Pancreas (tissue), 10 donors: ENCODE measurements at places on chromosomes 6 and 20. TPM values are rescaled to one million over a fixed set of nuclear protein-coding genes. Genes with fewer than 3 reads are reported as not detected.

The TUBB1 gene
- total RNA-seq: not detected

The LIN28B gene
- not detected for total RNA-seq

The NT5E gene
- total RNA-seq: 2.5 TPM

The PRL gene
- not detected for total RNA-seq

The GLP1R gene
- total RNA-seq: 8.9 TPM

The MOG gene
- total RNA-seq: not detected

The OTOR gene
- not detected for total RNA-seq

The SPATS1 gene
- not detected for total RNA-seq

The ENPP4 gene
- total RNA-seq: 5.0 TPM

The OOEP gene
- 0.46 TPM for total RNA-seq

The PPIL6 gene
- total RNA-seq: 1.7 TPM

The PRSS16 gene
- 14.0 TPM for total RNA-seq

The GTF2H4 gene
- total RNA-seq: 23.2 TPM

The RHAG gene
- not detected for total RNA-seq

The ZC2HC1B gene
- not detected for total RNA-seq

The FAM217B gene
- total RNA-seq: 2.8 TPM

The LKAAEAR1 gene
- total RNA-seq: not detected

The TRIM10 gene
- total RNA-seq: 0.03 TPM

The KCNK15 gene
- total RNA-seq: 0.93 TPM

The LY6G6D gene
- not detected for total RNA-seq

The ELOVL2 gene
- total RNA-seq: 1.3 TPM

The DNAH8 gene
- not detected for total RNA-seq

The RBBP8NL gene
- total RNA-seq: 0.66 TPM

The CBLN4 gene
- not detected for total RNA-seq

The ADAM33 gene
- 0.88 TPM for total RNA-seq

The GDAP1L1 gene
- total RNA-seq: 0.31 TPM

The ASIP gene
- not detected for total RNA-seq

The NHLRC1 gene
- total RNA-seq: 1.2 TPM

The TREML2 gene
- total RNA-seq: 0.09 TPM

The KIAA1755 gene
- 0.56 TPM for total RNA-seq

The TMEM244 gene
- not detected for total RNA-seq

The C6orf15 gene
- not detected for total RNA-seq

The RIPOR2 gene
- total RNA-seq: 1.1 TPM

The RSPH9 gene
- total RNA-seq: 0.12 TPM

The ZKSCAN4 gene
- 2.2 TPM for total RNA-seq
